ENCODE measurements at places on chromosomes 16 and 17.

- no peak for DNase-seq
Measured at GRCh38 chr16:13756411-13757140, 163.4 kb upstream of the ERCC4 start.

GRCh38 chr17:28887871-28888471 lies 9.6 kb downstream of the FLOT2 start:
- DNase-seq = no peak

- DNase-seq = no peak
Measured at GRCh38 chr17:10295728-10296343, 77.0 kb downstream of the MYH13 start.

- no peak for DNase-seq
Measured at GRCh38 chr17:42409523-42410318, 13.3 kb downstream of the CAVIN1 start.

DNA sequence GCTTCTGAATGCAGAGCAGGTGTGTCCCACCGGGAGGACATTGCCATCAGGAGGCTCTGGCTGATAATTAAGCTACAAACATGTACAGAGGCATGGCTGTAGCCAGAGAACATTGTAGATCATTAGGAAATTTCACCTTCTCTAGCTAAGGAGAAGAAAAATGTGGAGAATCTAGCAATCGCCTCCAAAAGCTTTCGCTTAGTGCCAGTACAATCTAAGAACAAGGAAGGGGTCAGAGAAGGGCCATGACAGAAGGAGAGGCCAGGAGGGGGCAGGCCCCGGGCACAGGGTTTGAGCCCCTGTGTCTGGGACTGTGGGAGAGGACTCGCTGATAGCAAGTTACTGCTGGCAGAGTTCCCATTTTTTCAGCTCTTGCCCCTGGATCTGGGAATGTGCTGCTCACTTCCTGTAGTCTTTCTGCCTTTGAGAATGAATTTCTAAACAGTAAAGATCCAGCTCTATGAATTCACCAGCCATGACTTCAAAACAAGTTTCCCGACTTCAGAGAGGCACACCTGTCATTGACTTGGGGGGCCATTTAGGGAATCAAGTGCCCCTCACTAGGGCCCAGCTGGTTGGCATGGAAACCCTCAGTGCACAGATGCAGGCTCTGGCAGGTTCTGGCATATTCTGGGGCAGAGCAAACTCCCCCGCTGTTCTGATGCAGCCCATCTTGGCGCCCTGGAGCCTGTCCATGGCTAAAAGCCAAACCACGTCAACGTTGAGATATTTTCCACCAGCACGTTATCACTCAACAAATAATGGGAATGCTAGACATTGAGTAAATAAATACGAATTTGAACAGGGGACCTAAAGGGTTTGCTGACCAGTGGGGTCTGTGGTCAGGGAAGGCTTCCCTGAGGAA lies 59.5 kb upstream of the CACNG4 start:
- DNase-seq = no peak

- no peak for DNase-seq
Measured at GRCh38 chr17:41741709-41742108, 7.3 kb upstream of the HAP1 start.

DNA sequence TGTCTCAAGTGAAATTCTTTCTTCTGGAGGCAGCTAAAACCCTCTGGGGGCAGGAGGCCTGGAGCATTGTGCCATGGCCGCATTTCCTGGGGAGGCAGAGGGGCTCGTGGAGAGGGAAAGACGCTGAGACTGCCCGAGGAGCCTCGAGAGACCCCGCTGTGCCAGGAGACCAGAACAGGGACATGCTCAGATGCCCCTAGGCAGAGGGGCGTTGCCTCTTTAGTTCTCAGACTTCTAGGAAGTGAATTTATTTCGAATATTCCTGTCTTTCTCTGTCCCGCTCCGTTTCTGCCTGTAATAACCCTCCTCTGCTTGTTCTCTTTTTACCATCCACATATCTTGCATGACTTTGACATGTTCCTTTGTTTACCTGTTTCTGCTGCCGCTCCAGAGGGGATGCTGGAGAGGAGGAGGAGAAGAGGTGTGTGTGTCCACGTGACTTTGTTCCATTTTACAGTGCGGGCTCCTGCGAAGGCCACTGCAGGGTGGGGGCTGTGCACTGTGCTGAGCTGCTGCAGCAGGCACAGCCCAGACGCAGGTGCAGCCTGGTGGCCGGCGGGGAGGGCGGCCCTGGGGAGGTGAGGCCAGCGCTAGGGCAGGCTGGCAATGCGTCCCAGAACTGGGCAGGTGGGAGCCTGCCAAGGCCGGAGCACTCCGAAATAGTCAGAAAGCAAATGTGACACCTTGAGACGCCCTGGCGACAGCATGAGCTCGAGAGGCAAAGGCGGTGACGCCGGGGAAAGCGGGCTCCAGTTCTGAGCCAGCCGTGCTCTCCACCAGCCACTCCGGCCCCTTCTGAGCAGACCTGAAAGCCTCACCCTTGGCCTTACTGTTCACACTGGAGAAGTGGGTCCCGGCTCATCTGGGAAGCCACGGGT lies 29.9 kb downstream of the CIBAR2 start:
- no peak for DNase-seq

GRCh38 chr16:2734844-2735515 lies 15.0 kb upstream of the PRSS27 start:
- no peak for DNase-seq

All from NCI-H1417 treated with DMSO at 0.1 percent for 48 hours (cell line).